ENCODE measurements at places on chromosomes 5 and 9.

DNA sequence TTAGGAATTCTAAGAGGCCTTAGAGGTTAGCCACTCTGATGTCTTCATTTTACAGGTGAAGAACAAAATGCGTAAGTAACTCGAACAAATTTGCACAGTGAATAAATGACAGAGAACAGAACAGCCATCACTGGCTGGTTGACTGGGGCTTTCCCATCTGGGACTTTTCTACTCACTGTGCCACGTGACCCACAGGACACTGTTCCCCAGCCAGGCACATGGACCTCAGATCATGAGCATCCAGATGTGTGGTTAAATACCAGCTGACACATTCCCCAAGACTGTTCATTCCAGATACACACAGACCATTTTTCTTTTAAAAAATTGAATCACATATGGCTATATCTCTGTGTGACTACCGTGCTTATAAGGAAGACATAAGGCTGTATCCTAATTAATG, 25.8 kb upstream of the MED10 start:
- no peak for DNase-seq

DNA sequence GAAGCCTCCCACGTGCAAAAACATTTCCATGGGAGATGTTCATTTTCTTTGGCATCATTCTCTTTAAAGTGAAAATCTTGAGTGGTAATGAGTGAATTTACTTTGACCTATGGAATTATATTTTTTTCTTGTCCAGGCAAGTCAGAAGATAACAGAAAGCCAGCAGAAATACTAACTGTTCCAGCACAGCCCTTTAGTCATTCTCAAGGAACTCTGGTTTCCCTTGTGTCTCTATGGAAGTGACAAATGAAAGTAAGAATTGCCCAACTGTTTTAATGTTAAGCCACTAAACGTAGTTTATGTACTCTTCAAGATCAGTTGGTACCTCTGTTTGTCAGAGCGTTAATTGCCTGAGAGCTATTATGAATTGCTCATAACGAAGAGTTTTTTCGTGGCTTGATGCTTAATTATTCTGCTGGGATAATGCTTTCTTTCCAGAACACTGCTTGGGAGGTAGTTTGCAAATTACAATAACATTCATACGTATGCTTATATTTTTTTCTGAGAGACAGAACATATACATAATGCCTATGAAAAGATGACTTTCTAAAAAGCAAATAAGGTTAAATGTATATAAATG, 84.5 kb upstream of the CER1 start:
- no peak for DNase-seq

- peak; percentile 57 for DNase-seq
Observed at GRCh38 chr5:2217219-2217618, 334.5 kb upstream of the IRX4 start.

DNA sequence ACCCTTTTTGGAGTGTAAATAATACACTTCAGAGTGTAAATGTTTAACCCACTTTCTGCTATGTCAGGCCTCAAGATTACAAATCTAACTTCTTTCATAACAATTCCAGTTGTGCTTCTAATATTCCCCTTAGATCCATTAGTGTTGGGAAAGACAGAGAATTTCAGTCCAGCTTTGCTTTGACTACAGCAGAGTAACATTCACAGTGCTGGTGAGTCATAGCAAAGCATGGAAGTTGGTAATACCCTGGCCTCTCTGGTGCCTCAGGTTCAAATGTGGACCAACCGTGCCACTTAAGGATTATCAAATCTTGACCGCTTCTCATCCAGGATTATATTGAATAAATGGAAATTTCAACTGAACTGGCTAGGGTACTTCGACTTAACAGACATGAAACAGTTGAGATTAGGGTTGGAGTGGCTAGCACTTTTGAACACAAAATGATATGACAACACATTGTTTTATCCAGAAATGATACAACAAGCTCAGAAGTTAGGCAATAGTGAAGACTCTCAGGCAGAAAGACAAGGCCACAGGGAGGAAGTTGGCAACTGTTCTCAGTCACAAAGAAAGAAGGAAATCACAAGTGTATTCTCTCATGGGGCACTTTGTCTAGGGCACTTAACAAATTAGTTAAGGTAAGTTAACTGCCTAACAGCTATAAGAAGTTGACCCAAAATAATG, 24.4 kb upstream of the RASA1 start:
- DNase-seq: no peak

DNA sequence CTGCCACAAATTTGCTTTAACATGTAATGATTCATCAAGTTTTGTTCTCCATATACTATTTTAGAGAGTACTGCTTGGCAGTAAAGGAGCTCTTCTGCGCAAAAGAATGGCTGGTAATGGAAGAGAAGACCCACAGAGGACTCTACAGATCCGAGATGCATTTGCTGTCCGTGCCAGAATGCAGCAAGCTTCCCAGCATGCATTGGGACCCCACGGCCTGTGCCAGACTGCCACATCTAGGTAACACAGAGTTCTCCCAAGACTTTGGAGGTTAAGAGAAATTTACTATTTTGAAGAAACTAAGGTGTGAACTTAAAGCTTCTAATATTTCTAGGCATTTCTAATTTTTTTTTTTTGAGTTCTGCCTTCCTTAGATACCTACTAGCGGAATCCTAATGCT, 107.1 kb downstream of the MUSK start:
- no peak for DNase-seq

- no peak for DNase-seq
Observed at GRCh38 chr5:53971131-53971530, 339.2 kb downstream of the ARL15 start.

DNA sequence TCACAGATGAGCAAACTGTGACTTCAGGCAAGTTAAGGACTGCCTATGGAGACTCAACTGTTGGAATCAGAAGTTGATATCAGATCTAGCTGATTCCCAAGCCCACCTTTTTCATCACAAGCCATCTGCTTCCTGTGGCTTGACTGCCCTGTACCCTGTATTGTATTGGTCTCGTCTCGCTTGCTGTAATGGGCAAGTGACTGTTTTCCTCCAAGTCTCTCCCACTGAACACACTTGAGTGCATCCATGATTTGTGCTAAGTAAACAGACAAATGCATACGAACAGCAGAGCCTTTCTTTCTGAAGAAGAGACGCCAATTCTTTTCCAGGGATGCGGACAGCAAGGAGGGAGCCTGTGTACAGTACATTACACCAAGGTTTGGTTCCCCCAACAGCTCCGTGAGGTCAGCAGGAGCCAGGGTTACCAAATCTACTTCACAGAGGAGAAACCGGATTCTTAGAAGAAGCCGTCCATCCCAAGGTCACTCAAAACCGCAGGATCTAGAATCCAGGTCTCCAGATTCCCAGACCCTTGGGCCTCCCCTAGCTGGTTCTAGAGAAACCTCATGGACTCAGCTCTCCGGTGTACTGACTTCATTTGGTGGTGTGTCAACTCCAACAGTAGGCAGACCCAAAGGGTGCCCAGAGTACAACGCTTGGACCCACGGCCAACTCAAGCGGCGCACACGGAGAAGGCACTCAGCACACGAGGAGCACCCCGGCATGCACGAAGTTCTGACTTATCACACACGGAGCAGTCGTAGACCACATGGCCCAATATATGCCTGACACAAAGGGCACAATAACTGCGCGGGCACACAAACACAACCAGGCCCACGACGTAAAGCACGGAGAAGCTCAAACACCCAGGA, 1.1 kb downstream of the BAG1 start:
- DNase-seq: peak; percentile 48

GRCh38 chr5:134086225-134086942, 28.1 kb upstream of the TCF7 start:
- DNase-seq: no peak

GRCh38 chr5:16750445-16750844, 133.6 kb upstream of the RETREG1 start:
- DNase-seq: no peak

GRCh38 chr9:16532681-16533450, 337.6 kb downstream of the BNC2 start:
- no peak for DNase-seq

DNA sequence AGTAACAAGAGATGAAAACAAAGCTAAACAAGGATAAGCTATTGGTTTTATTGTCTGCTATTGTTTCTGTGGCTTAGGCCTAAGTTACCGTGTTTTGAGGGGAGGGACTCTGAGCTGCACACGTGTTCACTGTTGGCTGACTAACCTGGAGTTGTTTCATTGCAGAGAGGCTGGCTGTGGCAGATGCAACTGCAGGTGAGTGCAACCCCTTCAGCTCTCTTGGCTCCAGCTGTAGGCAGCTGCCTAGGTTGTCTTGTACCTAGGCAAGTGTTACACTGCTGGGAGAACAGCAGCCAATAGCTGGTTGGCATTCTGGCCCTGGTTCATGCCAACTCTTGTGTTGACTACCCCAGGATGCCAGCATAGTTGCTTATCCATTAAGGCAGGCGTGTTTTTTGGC, 17.6 kb upstream of the MATR3 start:
- peak; percentile 73 for DNase-seq

GRCh38 chr5:150781706-150782614, 3.4 kb downstream of the SMIM3 start:
- DNase-seq: no peak

DNA sequence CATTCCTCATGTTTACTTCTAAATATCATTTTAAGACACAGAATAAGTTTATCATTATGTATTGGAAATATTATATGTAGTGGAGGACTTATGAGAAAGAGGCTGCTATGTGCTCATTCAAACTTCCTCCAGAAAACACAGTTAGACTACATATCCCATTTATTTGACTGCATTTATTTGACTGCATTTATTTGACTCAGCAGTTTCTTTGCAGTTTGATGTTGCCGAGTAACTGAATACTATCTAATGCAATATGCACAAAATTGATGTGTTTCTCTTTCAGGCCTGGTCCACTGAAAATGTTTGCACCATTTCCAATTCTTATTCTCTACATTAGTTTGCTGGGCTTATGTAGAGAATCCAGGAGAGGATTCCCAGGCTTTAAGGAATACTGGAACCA, 89.9 kb upstream of the FBN2 start:
- DNase-seq: no peak

DNA sequence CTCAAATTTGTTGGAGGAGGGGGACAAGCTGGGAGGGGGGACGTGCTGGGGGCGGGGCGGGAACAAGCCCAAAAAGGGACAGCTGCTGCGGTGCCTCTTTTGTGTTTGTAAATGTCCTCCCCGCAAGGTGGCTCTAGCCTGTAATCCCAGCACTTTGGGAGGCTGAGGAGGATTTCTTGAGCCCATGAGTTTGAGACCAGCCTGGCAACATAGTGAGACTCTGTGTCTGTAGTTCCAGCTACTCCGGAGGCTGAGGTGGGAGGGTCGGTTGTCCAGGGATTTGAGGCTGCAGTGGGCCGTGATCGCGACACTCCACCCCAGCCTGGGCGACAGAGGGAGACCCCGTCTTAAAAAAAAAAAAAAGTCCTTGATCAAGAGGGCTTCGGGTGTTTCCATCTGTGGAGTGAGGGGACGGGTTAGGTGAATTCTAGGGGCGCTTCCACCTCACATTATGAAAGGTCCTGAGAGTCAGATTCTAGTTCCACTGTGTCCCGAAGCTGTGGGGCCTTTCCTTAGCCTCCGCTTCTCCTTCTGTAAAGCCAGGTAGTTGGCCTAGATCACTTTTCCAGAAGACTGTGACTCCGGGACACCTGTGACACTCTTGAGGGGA, 779 bp upstream of the CTNNA1 start:
- DNase-seq: peak; percentile 61

GRCh38 chr9:121038804-121039203, 11.3 kb downstream of the C5 start:
- no peak for DNase-seq

DNA sequence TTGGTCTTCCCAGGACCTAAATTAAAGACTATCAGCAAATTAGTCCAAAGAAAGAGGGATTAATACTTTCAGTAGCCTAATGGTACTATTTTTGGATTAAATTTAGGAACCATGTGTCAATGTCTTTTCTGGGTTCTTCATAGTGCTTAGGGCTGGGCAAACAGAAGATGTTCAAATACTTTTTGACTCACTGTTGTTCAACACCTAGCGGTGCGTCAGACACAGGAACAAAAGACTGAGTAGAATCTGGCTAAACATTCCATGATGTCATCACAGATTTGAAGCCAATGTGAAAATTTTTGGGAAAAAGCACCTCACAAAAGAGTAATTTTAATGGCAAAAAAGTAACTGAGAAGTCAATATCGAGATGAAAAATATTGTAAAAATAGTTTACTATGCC, 544.4 kb downstream of the EFNA5 start:
- no peak for DNase-seq

- DNase-seq: peak; percentile 71
Observed at GRCh38 chr9:38160613-38161215, 91.7 kb upstream of the SHB start.

DNA sequence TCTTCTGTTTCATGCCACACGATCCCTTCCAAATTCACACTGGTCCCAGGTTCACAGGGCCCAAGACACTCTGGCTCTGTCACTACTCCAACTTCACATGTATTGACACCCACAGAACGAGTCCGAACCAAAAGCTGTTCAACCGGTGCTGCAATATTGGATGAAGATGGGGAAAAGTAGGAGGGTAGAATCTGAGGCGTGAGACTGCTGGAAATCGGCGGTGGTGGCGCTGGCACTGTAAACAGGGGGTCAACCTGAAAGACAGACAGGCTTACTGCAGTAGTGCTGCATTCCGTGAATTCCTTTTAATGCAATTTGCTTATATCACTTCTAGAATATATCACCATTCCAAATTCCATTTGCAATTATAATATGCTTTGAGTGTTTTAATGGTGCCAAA, 45.4 kb downstream of the ZNF608 start:
- DNase-seq: no peak

DNA sequence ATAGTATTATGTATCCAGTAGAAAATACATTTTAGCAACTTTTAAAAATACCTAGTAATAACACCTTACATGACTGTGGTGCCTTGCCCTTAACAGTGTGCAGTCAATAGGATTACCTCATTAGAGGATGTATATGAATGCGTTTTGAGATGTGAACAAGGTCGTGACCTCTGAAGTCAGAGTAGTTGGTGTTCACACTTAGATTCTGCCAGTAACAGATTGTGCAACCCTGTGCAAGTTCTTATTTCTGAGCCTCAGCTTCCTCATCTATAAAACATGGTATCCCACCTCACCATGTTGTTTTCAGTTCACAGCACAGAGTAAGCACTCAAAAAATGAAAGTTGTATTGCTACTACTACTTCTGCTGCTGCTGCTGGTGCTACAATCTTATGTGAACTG, 347.3 kb downstream of the KDM4C start:
- DNase-seq: no peak

DNA sequence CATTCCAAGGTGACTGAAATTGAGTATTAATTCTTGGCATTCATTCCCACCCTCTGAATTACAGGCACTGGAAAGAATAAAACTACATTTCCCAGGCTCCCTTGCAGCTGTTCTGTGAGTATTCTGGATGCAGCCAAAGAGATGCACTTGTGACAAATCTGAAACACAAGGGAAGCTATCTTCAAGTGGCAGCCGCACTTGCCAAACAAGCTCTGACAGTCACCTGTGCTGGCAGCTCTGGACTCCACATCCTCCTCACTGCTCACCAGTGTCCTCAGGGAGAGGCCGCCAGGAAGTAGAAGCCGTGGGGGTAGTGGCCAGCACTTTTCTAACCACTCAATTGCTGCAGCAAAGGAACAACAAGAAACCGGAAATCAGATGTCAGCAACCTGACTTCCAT, 275.0 kb downstream of the NR2F1-AS1 start:
- peak; percentile 4 for DNase-seq

All from RPMI8226 (cell line).